Hindlimb muscle (tissue), 1 donor: ENCODE measurements at places on chromosomes 7 and 10. TPM values are rescaled to one million over a fixed set of nuclear protein-coding genes. Genes with fewer than 3 reads are reported as not detected.

DNA sequence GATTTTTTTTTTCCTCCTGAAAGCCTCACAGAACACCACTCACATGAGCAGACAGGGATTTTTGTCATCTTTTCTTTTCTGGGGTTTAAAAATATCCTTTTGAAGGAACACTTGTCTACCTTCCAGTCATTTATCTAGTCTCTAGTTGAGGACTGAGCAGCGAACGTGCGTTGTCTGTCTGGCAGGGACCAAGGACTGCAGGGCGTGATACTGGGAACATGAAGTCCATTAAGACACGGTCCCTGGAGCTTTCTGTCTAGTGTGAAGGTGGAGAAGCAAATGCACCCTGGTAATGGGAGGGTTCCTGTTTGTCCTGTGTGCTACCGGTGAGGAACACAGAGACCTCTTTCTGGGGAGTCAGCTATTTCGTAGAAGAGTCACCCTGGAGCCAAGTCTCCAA, 207.4 kb downstream of the TMEM178B start:
- DNase-seq: no peak

HNRNPF gene
- polyA plus RNA-seq: 109 TPM

DNA sequence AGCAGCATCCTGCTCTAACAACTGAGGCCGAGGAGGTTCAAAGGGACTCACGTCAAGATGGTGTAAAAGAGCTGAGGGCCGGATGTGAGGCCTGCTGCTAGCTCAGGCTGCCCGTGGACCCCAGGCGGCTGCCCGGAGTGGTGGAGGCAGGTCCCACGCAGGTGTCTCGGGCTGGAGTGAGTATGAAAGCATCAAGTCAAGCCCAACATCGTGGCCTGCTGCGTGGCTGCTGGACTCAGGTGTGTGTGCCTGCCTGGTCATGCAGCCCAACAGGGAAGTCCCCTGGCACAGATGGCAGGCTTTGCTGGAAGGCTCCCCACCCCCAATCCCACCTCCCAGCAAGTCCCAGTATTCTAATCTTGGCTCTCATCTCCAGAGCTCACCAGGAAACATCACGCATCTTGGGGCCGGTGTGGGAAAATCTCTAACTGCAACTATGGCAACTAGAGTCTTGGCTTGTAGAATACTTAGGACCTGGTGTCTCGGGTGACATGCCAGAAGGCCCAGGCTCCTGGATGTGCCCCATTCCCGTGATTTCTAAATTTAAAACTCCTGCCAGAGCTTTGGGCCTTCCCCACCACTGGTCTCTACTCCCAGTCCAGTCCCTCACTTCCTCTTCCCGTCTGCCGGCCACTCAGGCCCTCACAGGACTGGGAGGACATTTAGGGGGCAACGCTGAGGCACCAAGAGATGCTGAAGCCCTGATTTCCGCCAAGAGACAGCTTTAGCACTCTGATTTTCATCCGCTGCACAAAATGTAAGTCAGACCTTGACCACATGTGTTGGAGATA, 85.9 kb downstream of the PRKAG2 start:
- no peak for DNase-seq

DNA sequence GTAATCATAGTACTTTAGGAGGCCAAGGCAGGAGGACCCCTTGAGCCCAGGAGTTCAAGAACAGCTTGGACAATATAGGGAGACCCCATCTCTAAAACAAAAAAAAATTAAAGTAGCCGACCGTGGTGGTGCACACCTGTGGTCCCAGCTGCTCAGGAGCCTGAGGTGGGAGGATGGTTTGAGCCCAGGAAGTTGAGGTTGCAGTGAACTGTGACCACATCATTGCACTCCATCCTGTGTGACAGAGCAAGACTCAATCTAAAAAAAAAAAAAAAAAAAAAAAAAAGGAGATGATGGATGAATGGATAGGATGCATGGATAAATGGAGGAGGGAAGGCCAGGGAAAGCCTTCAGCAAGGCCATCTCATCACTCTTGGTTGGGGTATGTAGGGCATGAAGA, 33.4 kb upstream of the BMPR1A start:
- DNase-seq: no peak

- DNase-seq: no peak
Measured at GRCh38 chr7:20980668-20981264, 194.1 kb upstream of the SP8 start.

GRCh38 chr7:92698237-92698841, 108.1 kb upstream of the FAM133B start:
- peak; percentile 75 for DNase-seq

GRCh38 chr10:45544191-45544590, 128.4 kb downstream of the ZFAND4 start:
- DNase-seq: no peak

GRCh38 chr10:178208-178607, 43.0 kb downstream of the ZMYND11 start:
- peak; percentile 8 for DNase-seq

DNA sequence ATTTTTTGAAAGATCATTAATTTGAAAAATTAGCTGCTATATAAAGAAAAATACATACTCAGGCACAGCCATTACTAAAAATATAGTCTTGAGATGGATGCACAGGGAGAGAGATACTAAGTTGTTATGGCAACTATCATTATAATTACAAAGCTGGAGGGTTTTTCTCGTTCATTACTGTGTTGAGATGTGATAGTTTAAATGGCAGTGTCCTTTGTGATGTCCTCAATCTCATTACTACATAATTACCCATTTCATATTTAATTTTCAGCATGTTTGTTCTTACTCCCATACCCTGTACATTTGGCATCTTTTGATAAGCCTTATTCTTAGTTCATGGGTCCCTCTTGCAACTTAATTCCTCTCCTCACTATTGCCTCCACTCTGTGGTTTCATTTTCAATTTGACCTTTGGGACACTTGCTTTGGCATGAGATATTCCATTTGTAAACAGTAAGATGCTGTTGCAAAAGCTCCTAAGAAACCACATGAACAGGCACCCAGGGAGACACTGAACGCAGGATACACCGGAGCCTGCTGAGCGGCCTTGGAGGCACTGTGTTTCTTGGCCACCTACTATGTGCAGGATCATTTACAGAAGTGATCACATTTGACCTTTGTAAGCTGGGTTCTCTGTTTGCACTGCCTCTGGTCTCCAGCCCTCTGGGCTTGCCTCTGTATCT, 4.8 kb upstream of the CPXM2 start:
- no peak for DNase-seq

GRCh38 chr7:42017349-42017986, 219.5 kb downstream of the GLI3 start:
- peak; percentile 58 for DNase-seq

- DNase-seq: no peak
Measured at GRCh38 chr7:47356261-47356660, 225.7 kb downstream of the TNS3 start.

LRRC18 gene
- 0.12 TPM for polyA plus RNA-seq

CLCN1 gene
- 2.5 TPM for polyA plus RNA-seq

LDB3 gene
- 907 TPM for polyA plus RNA-seq

- DNase-seq: no peak
Measured at GRCh38 chr10:86399514-86399878, 32.9 kb upstream of the GRID1 start.

DNA sequence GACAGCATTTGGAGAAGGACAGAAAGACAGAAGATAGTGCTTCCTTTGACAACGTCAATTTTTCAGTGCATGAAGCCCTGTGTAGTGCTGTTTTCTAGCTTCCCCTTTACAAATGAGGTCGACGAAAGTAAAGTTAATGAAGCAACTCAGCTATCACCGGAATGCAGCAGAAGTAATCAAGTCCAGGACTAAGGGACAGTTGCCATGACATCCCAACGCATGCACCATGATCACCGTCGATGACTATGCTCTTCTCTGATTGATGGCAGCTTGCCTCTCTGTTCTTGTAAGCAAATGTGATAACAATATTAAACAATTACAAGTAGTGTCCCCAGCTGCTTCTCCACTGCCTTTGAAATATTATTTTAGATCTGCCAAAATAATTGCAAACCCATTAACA, 205.8 kb downstream of the FRMD4A start:
- no peak for DNase-seq

DNA sequence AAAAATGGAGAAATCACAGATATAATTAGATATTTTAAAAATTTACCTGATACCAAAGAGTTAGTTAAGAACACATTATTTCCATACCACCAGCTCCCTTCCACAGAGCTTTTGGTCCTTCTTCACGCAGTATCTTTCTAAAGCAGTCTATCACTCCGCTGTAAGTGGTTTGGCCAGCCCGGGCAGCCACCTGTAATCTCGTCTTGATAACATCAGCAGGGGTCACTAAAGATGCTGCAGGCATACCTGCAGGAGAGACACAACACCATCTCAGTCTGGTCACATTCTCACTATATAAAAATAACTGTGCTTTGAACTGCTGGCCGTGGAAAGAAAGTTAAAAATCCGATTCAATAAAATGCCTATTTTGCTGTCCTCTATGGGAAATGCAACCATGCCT, 200.1 kb downstream of the SLC25A13 start:
- no peak for DNase-seq

GRCh38 chr10:98235846-98236245, 32.1 kb downstream of the LOXL4 start:
- DNase-seq: no peak

DNA sequence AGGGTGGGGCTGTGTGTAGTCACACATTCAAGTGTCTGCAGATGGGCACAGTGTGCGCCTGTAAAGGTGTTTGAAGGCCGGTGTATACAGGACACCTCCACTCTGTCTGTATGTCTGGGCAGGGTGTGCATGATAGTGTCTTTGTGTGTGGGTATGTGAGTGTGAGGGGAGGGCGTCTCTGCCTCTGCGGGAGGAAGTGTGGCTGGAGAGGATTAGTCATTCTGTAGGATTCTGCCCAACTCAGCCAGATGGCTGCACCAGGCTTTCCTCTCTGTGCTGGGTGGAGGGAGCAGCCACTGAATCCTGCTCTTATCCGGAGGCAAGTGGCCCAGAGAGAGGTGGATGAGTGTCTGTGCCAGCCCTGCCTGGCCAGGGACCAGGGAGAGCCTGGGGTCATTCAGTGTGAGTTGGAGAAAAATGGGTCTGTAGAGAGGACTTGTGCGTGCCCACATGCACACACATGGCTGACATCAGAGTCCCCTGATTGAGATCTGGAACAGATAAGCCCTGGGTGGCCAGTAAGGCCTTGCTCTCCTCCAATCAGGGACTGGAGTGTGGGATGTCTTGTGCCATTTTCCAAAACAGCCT, 1.7 kb downstream of the SFXN3 start:
- peak; percentile 74 for DNase-seq
